Frontal cortex (tissue), 4 donors: ENCODE measurements at places on chromosomes 7 and 10.

- DNase-seq: no peak
Observed at GRCh38 chr7:106521541-106521940, 139.4 kb downstream of the CCDC71L start.

DNA sequence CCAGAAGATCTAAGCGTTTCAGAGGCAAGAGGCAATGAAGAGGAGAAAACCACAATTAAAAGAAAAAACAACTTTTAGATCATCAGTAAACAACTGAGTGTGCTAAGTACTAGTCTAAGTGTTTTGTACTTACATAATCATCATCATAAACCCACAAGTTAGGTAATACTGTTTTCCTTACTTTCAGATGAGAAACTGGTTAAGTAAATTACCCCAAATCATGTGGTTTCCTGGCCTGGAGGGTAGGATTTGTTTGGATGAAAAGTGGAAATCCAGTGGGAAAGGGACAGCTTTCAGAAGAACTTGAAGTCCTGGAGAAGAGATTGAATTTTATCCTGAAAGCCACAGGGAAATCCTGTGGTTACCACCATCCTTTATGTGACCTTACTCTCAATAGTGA, 463.3 kb downstream of the LRMDA start:
- DNase-seq: no peak

DNA sequence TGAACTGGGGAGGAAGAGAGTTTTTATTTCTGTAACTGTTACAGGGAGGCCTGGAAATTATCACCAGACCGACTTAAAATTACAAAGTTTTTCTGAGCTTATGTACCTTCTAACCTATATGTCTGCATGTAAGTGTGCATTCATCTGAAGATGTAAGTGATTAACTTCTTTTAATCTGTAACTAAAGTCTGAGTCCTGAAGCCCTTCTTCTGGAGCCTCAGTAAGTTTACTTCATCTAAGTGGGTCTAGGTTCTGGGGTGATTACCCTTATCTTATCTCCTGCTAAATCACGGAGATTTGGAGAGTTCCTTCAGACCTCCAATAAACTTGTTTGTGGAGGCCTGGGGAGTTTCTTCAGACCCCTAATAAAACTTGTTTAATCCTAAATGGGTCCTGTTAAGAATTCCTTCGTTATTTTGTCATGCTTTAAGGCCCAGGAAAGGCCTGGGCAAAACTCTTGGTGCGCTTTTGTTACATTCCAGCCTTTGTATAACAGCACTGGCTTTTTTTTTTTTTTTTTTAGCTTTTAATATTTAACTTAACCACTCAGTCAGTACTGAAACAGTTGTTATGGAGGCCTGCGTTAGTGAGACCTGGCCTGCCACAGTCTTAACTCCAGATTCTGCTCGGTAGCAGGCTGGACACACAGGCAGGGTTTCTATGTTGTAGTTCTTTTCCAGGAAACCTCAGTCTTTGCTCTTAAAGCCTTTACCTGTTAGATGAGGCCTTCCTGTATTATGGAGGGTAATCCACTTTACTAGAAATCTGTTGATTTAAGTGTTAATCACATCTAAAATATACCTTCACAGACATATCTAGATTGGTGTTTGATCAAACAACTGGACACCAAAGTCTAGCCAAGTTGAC, 33.0 kb downstream of the TPST1 start:
- no peak for DNase-seq

- DNase-seq: no peak
Observed at GRCh38 chr10:100349672-100350071, 2.6 kb downstream of the SCD start.

GRCh38 chr10:82242778-82243177, 367.8 kb downstream of the NRG3 start:
- no peak for DNase-seq

GRCh38 chr7:129807863-129808262, 144.9 kb downstream of the UBE2H start:
- DNase-seq: no peak

DNA sequence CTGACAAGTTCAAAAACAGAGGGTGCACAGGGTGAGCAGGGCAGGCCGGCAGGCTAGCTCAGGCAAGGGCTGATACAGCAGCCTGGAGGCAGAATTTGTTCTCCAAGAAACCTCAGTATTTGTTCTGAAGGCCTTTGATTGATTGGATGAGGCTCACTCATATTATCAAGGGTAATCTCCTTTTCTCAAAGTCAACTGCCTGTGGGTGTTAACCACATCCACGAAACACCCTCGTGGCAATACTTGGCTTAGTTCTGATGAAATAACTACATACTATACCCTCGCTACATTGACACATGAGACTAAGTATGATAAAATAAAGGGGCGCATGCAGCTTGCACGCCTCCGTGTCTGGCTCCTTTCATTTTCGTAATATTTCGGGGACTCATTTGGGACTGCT, 4.4 kb upstream of the PPP2R2D start:
- DNase-seq: no peak

DNA sequence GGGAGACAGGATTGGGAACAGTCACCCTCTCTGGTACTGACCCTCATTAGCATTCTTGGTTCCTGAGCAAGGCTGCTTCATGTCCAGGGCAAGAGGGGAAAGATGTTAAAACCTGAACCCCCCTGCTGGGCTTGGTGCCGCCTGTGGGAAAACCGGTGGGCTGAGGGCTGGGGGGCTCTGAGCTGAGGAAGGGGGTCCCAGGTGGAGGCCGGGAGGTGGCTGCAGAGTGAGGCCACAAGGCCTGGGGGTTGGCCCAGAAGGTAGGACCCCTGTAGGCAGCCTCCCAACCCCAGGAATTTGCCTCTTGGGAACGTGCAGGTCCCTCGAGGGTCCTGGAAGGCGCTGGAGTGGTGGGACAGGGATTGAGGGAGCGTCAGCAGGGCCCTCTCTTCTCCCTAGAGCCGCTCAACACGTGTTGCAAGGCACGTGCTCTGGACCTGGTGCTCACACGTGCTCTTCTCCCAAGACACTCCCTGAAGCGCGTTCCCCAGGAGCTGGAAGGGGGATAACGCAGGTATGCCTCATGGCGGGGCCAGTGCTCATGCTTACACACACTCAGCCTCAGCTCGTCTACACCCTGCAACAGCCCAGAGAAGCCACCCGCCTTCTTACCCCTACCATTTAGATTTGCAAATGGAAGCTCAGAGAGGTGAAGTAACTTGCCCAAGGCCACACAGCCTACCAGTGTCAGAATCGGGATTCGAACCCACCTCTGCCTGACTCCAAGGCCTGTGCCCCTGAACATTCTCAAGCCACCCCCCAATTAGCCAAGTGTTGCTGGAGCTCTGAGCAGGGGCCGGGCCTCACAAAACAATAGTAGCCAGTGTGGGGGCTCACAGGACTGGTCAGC, 64.4 kb downstream of the LHPP start:
- no peak for DNase-seq

GRCh38 chr7:129670656-129671055, 59.1 kb downstream of the NRF1 start:
- no peak for DNase-seq

GRCh38 chr7:105602325-105603305, 21.3 kb upstream of the EFCAB10 start:
- no peak for DNase-seq

GRCh38 chr10:3563298-3563697, 221.7 kb downstream of the KLF6 start:
- DNase-seq: no peak

GRCh38 chr10:35172574-35172973, 45.9 kb downstream of the CREM start:
- DNase-seq: no peak

GRCh38 chr7:111029574-111030251, 61.2 kb upstream of the LRRN3 start:
- no peak for DNase-seq

DNA sequence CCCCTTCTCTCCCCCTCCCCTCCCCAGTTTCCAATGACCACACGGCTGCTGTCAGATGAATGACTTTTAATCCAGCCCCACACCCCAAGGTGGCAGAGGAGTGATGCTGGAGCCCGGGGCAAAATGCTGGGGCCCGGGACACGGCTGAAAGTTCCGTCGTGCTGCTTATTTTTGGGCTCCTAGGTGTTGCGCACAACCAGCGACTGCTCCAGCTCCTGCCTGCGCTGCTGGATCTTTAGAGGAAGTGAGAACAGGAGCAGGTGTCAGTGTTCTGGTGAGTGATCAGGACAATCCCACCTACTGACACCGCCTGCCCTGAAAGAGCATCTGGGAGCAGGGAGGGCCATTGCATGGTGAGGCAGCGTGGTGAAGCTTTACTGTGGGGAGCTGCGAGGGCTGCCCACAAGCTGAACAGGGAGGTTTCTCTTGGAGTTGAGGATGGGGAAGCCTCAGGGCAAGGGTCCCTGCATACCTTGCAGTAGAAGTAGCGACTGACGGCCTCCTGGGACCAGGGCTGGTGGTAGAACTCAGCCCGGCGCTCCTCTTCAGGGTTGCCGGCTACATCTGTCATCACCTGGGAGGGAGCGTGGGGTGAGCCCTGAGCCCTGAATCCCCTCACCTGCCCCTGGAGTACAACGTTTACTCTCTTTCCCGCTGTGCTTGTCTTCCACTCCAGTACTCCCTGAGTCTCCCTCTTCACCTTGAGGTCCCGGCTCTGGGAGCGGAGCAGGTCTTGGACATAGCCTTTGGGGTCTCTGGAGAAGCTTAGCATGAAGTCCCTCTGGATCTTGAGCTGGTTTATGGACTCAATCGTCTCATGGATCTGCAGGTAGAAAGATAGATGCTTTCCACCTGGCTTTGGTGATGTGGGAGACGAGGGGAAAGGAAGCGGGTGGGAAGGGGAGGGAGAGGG, 6.9 kb downstream of the CHPF2 start:
- DNase-seq: no peak

- DNase-seq: no peak
Observed at GRCh38 chr10:128062881-128063563, 63.2 kb downstream of the MKI67 start.

DNA sequence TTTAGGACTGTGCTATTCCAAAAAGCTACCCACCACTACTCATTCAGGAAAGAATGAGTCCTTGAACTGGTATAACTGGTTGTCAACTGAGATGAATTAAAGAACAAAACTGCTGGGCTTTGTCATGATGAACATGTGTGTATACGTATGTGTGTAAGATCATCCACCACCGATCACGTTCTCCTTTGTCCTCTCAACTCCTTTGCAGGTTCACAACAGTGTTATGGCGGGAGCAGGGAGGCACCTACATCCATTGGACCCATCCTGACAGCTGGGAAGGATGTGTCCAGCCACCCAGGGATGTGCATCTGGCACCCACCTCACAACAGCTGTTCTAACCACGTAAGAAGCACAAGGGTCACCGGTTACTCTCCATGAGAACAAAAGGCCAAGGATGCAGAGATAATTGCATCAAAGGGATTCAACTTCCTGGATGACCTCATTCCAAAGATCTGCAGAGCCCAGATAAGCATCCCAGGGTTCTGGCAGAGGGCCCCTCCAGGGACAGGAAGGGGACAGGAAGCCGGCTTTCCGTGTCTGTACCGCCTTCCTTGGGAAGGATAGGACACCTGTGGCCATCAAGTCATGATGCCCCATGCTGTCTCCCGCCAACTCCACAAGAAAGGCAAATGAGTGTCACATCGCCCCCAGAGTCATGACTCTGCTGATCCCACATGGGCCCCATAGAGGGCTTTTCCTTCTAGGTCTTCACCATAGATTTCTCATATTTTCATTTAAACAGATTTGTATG, 66.1 kb downstream of the STEAP1B start:
- DNase-seq: no peak

- DNase-seq: no peak
Observed at GRCh38 chr7:12722636-12723605, 35.5 kb downstream of the ARL4A start.

- DNase-seq: no peak
Observed at GRCh38 chr10:42150428-42151061, 487.8 kb downstream of the ZNF33B start.

- no peak for DNase-seq
Observed at GRCh38 chr10:113530476-113530875, 22.4 kb upstream of the HABP2 start.
